ENCODE measurements at places on chromosomes 13 and 19. TPM values are rescaled to one million over a fixed set of nuclear protein-coding genes. Genes with fewer than 3 reads are reported as not detected.

GRCh38 chr13:113625965-113626721 lies 31.9 kb downstream of the ATP4B start:
- DNase-seq = peak; percentile 13

- no peak for DNase-seq
Measured at GRCh38 chr13:25686831-25687470, 315.2 kb downstream of the ATP8A2 start.

GRCh38 chr19:6092329-6093286 lies 17.7 kb downstream of the RFX2 start:
- DNase-seq = peak; percentile 13

The CEP89 gene
- total RNA-seq = 7.3 TPM

Data from SK-MEL-5 (cell line).